Activated T-cell treated with anti-CD3 and anti-CD28 coated beads, Interleukin-2, amount 50 U/mL, for 1 hour (primary cell): ENCODE measurements at places on chromosomes 6 and 20.

GRCh38 chr6:169779092-169779815 is 27.8 kb downstream of the ERMARD start:
- DNase-seq, result no peak

DNA sequence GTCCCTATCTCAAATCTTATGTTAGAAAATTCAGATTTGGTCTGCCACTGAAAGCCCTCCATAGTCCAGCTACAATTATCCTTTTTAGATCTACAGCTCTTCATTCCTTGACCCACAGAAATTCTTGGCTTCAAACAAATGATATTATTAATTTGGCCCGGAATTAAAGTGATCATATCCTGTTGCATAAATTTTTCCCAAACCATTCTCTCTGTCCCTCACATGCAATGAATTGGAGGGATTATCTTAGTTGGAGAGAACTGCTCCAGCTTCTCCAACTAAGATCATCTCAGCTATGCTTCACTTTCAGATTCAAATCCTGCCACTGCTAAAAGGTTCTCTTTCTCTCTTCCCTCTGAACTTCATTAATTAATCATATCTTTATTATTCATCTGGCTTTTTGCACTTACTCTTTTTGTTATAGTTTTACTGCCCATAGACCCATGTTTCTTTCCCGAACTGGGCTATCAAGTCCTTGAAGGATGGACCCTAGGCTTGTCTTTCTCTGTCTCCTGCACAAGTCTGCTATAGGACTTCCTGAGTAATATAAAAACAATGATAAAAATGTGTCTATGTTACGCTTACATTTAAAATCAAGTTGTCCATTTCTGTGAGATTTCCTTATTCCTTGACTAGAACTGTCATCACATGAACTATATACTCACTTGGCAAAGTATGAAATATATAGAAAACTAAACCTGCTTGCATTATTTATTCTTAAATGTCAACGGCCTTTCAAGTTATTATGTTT is 493.9 kb upstream of the MARCKS start:
- no peak for DNase-seq

GRCh38 chr6:36312854-36313648 is 23.6 kb downstream of the BNIP5 start:
- no peak for DNase-seq

DNA sequence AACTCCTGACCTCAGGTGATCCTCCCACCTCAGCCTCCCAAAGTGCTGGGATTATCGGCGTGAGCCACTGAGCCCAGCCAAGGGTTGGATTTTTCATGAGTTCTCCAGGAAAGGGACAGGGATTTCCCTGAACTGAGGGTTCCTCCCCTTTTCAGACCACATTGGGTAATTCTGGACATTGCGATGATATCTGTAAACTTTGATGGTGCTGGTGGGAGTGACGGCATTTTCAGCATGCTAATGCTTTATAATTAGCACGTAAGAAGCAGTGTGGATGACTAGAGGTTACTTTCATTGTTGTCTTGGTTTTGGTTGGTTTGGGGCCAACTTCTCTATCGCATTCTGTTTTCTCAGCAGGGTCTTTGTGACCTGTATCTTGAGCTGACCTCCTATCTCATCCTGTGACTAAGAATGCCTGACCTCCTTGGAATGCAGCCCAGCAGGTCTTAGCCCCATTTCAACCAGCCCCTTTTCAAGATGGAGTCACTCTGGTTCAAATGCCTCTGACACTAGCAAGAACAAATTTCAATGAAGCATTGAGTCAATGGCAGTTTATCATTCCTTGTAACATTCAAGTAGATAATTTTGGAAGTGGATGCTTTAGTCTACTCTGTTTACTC is 156.5 kb downstream of the TTLL2 start:
- DNase-seq, result no peak

DNA sequence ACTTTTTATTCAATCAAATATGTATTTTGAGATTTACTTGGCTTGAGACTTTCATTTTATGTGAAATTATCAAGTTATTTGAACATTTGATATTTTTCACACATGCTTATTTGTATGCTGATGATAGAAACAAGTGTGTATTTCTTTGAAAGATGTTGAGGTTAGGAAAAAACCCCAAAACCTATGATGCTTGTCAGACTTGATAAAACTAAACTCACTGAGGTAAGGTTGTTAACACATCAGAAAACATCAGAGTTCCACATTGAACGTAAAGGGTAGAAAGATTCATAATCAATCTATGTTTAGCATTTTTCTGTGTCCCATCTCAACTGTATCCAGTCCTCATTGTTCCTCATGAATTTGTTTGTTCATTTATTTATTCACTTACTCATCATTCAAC is 12.2 kb downstream of the SF3B5 start:
- DNase-seq, result no peak

GRCh38 chr6:108565893-108566292 is 5.2 kb downstream of the FOXO3 start:
- no peak for DNase-seq

DNA sequence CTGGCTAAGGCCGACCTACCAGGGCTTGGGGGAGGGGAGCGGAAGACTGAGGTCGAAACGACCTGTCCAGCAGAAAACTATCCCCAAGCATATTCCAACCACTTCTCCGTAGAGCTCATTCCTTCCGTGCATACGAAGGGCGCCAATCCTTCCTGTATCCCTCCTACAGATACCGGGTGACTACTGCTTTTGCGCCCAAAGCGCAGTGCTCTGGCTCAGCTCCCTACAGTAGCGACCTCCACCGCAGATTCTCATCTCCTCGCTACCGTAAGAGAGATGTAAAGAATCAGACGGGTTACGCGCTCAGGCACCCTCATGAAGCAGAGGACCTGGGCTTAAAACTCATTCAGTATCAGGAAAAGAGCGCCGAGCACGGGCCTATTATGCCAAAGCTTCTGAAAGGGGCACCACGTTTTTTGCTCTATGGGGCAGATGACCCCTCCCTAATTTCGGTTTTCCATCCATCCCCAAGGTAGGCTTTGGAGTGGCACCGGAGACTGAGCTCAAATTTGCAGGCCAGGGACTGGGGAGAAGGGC is 563 bp upstream of the NNAT start:
- no peak for DNase-seq

GRCh38 chr6:105135056-105135455 is 44.8 kb downstream of the POPDC3 start:
- no peak for DNase-seq

- no peak for DNase-seq
Observed at GRCh38 chr20:4699957-4700356, 21.8 kb upstream of the PRND start.

DNA sequence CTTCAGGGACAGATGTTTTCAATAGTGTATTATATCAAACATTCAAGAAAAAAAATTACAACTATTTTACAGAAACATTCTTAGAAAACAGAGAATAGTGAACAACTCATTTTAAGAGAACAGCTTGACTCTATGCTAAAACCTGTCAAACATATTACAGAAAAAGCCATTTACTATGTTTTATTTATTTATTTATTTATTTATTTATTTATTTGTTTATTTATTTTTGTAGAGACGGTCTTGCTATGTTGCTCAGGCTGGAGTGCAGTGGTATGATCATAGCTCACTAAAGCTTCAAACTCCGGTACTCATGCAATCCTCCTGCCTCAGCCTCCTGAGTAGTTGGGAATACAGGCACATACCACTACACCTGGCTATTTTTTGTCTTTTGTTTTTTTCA is 317.9 kb upstream of the HTR1E start:
- DNase-seq, result no peak

DNA sequence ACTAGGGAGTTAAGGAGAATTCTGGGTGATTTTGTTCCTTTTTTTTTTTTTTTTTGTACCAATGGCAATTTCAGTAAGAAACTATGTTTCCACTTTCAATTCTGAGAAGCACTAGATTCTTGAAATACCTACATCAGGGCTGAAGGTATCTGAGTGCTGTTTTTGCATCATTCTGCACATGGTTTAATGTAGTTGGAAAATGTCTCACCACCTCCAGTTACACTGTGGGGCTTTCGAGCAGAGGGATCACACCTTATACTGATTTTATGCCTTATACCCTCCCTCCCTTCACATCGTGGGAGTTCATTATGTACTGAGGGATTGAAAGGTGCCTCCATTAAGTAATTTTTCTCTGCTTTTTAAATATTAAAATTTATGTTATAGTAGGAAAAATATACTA is 144.8 kb downstream of the KLHL32 start:
- DNase-seq, result no peak

- no peak for DNase-seq
Observed at GRCh38 chr20:24891546-24892393, 57.3 kb upstream of the CST7 start.

DNA sequence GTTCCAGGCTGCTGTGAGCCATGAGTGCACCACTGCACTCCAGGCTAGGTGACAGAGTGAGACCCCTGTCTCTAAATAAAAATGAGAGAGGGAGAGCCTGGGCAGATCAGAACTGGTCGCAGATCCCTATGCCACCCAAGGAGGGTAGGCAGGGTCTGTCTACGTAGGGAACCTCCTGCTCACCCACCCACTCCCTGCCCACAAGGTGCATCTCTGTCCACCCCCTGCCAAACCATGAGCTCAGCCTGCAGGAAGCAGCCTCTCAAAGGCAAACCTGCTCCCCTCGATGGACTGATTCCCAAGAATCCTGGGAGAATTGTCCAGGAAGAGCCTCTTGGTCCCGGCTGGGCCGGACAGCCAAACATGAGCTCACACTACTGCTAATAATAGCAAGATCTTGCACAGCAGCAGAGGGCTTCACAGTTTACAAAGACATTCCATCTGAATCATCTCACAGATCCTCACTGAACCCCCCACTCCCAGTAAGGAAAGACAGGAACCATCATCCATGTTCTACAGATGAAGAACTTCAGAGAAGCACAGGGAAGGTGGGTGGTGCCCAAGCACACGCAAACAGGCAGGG is 27.8 kb upstream of the TLDC2 start:
- no peak for DNase-seq

DNA sequence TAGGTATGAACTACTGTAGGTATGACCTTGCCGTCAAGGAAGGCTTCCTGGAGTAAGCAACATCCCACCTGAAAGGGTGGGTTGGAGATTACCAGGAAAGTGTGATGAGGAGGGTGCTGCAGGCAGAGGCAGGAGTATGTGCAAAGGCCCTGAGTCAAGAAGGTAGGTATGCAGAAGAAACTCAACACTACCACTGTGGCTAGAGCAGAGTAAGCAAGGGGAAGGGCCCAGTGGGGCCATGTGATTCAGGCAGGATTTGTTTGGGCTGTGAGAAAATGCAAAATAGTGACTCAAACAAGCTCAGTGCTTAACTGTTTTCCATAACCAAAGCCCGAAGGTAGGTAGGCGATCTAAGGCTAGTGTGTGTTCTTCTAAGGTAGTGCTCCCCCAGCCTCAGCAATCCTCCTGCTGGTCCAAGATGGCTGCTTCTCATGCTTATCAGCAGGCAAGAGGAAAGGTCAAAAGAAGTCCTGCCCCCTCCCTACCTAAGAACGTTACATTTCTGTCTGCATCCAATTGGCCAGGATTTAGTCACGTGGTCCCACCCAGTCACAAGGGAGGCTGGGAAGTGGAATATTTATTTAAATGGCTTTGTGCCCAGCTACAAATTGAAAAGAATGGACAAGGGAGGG is 36.2 kb upstream of the HMGA1 start:
- no peak for DNase-seq

DNA sequence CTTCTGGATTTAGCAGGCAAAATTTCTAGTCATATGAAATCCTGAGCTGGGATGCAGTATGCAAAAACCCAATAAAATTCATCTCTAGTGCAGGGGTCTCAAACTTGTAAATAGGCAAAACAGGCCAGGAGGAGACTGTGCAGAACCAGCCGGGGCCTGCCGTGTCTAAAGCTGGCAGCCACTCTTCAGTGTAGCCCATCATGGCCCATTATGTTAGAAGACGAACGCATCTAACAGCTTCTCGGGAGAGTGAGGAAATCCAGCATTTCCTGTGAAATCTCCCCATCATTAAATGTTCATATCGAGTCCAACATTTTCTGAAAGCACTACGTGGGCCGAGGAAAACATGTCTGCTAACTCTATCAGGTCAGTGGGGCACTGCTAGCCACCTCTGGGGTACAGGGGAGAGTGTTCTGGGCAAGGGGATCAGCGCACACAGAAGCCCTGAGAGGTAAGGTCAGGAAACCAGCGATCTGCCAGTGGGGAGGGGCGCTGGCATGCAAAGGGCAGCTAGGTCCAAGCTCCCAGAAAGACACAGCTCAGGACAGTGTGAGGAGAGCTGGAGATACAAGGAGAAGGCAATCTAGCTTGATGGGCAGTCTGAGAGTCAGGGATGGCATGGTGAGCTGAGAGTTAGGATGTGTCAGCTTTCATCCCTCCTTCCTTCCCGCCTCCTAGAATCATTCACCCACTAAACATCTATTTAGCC is 144.2 kb downstream of the PREX1 start:
- no peak for DNase-seq

GRCh38 chr6:164581563-164581962 is 727.8 kb downstream of the C6orf118 start:
- no peak for DNase-seq

GRCh38 chr6:84213217-84213616 is 14.2 kb downstream of the CEP162 start:
- DNase-seq, result no peak

GRCh38 chr6:98887650-98888049 is 53.3 kb downstream of the POU3F2 start:
- DNase-seq, result no peak

- DNase-seq, result no peak
Observed at GRCh38 chr20:6142348-6142993, 19.6 kb upstream of the FERMT1 start.

- no peak for DNase-seq
Observed at GRCh38 chr6:5506597-5506996, 245.3 kb downstream of the FARS2 start.
